Left lung (tissue), 14 donors: ENCODE measurements at places on chromosomes 1 and 21. TPM values are rescaled to one million over a fixed set of nuclear protein-coding genes. Genes with fewer than 3 reads are reported as not detected.

UMODL1 gene
- total RNA-seq: not detected

CFAP74 gene
- total RNA-seq: 0.23 TPM

NUAK2 gene
- 10.3 TPM for total RNA-seq

NCF2 gene
- 139 TPM for total RNA-seq

DNA sequence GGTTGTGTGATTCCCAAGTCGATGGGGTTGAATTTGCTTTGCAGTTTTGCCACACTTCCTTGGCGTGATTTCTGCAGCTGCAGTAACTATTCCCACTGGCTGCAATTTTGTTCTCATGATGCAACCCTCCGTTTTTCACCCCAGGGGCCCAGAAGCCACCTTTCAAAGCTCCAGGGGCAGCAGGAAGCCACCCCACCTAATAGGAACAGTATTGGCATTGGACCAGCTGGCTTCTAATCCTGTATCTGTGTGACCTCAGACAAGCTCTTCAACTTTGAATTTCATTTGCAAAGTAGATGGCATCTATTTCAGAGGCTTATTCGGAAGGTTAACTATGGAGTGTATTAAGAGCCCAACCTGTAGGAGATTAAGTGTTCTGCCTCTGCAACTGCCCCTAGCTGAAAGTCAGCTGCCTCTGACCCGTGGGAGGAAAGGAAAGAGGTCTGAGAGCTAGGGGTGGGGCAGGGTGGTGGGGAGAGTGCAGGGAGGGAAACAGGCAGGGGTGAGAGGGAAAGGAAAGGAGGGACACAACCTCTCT, 12.6 kb downstream of the C1orf115 start:
- no peak overlapping the region for H3K27ac ChIP-seq
- H3K36me3 ChIP-seq: no peaks in the 10 kb centered on the region
- H3K4me3 ChIP-seq: no peak overlapping the region
- DNase-seq: no peak
- H3K4me1 ChIP-seq: no peaks in the 10 kb centered on the region

- DNase-seq: no peak
- peaks cover 11% of the 10 kb centered on the region for H3K4me1 ChIP-seq
- H3K36me3 ChIP-seq: no peaks in the 10 kb centered on the region
Observed at GRCh38 chr1:1082239-1082775, 8.2 kb upstream of the RNF223 start.

- H3K4me3 ChIP-seq: no peak overlapping the region
- no peaks in the 10 kb centered on the region for H3K27me3 ChIP-seq
- H3K4me1 ChIP-seq: no peaks in the 10 kb centered on the region
- H3K36me3 ChIP-seq: no peaks in the 10 kb centered on the region
- H3K27ac ChIP-seq: no peak overlapping the region
- DNase-seq: no peak
Observed at GRCh38 chr1:166190400-166190799, 23.6 kb upstream of the FAM78B start.

- no peak for DNase-seq
- H3K4me3 ChIP-seq: no peak overlapping the region
- H3K36me3 ChIP-seq: peaks cover 12% of the 10 kb centered on the region
- H3K27me3 ChIP-seq: peaks cover 13% of the 10 kb centered on the region
- H3K4me1 ChIP-seq: peaks cover 6% of the 10 kb centered on the region
- no peak overlapping the region for H3K27ac ChIP-seq
Observed at GRCh38 chr21:36753556-36753955, 54.6 kb downstream of the SIM2 start.

DNA sequence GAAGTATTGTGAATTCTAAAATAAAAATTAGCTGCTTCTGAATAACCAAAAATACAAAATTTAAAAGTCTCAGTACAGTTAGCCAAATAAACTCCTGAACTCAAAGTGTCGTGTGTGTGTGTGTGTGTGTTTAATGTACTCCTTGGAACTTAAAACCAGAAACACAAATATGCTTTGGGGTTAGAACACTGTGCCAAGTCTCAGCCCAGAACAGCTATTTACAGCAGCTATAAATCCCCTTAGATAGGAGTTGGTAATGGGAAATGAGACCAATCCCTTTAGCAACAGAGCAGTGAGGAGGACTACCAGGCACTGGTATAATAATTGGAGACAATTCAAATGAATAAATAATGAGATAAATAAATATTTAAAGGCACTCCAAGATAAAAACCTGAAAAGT, 83.1 kb downstream of the PATJ start:
- H3K27ac ChIP-seq: no peak overlapping the region
- no peaks in the 10 kb centered on the region for H3K27me3 ChIP-seq
- H3K36me3 ChIP-seq: peaks cover 18% of the 10 kb centered on the region
- no peak overlapping the region for H3K4me3 ChIP-seq
- H3K4me1 ChIP-seq: no peaks in the 10 kb centered on the region

- no peak overlapping the region for H3K4me3 ChIP-seq
- H3K27ac ChIP-seq: no peak overlapping the region
- DNase-seq: no peak
- H3K4me1 ChIP-seq: peaks cover 15% of the 10 kb centered on the region
Observed at GRCh38 chr21:37208741-37209225, 58.4 kb downstream of the VPS26C start.
